ENCODE measurements at places on chromosomes 7 and 10.

- no peak for DNase-seq
Measured at GRCh38 chr7:27650283-27650682, 12.4 kb downstream of the HIBADH start.

- no peak for DNase-seq
Measured at GRCh38 chr10:131816941-131817700, 83.7 kb upstream of the PPP2R2D start.

- DNase-seq, result no peak
Measured at GRCh38 chr7:7562736-7563135, 3.9 kb upstream of the MIOS start.

DNA sequence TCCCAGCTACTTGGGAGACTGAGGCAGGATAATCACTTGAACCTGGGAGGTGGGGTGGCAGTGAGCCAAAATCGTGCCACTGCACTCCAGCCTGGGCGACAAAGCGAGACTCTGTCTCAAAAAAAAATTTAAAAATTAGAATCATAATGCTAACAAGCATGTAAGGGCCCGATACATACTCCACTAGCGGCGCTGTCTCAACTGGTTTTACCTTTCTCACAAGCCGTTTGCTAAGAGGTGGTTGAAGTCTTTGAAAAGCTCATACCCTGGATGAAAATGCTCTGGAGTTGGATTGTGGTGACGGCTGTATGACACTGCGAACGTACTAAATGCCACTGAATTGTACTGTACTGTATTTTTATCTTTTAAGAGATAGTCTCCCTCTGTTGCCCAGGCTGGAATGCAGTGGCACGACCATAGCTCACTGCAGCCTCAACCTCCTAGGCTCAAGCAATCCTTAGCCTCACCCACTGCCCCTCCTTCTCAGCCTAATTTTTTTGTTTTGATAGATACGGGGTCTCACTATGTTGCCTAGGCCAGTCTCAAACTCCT, 29.9 kb downstream of the SPOCK2 start:
- DNase-seq, result no peak

- DNase-seq, result no peak
Measured at GRCh38 chr10:79249186-79250121, 97.8 kb upstream of the PPIF start.

GRCh38 chr10:89543841-89544240, 8.4 kb upstream of the SLC16A12 start:
- DNase-seq, result no peak

- DNase-seq, result no peak
Measured at GRCh38 chr10:31709028-31709427, 219.6 kb downstream of the ARHGAP12 start.

- DNase-seq, result no peak
Measured at GRCh38 chr10:61760943-61761824, 98.5 kb downstream of the CABCOCO1 start.

- DNase-seq, result no peak
Measured at GRCh38 chr7:94374231-94374630, 20.5 kb upstream of the COL1A2 start.

DNA sequence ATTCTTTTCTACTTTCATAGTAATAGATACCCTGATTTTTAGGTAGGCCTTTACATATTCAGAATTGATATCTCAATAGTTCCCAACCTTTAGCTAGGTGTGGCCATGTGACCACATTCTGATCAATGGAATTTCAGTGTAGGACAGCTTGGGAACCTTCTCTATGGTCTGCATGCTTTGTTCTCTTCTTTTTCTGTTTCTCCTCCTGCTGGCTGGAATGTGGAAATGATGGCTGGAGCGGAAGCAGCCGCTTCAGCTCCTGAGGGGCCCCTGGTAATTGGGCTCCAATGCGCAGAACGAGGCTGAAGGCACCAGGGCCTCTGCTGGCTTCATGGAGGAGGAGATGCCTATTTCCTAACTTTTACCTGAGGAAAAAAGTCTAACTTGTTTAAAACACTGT, 152.6 kb downstream of the ZMYND11 start:
- no peak for DNase-seq

- peak; percentile 40 for DNase-seq
Measured at GRCh38 chr10:78543749-78544362, 510.2 kb downstream of the RPS24 start.

DNA sequence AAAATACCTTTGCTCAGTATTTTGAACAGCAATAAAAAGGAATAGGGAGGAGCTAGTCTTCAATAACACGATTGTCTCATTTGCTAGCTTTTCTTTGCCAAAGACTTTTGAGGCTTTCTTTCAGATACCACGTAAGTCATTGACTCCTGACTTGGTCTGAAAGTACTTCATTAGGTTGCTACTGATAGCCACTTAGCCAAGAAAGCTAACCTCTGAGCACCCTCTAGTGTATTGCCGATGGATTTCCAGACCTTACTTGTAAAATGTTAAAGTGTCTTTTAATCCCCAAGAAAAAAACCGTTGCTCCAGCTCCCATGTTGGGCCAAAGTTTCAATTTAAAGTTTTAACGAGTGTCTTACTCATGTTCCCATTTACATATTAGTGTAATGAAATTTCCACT, 63.4 kb upstream of the STRIP2 start:
- no peak for DNase-seq

DNA sequence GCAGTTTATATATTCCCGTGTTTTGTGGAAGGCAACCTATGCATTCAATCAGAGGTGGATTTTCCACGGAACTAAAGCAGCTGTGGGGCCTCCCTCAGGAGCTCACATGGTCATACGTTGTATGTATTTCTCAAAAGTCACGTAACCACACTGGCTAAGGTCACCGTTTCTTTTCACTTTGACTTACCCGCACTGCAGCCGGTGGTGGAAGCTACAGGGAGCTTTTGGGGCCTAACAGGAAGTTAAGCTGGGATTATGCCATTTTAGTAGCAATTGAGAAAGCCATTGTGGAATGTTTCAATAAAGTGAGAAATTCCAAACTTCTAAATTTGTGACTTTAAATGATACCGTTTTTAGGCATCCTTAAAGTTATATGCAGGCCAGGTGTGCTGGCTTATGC, 111.2 kb upstream of the KLF6 start:
- DNase-seq, result no peak

GRCh38 chr7:67825356-67825755, 828.7 kb downstream of the TYW1 start:
- DNase-seq, result no peak

DNA sequence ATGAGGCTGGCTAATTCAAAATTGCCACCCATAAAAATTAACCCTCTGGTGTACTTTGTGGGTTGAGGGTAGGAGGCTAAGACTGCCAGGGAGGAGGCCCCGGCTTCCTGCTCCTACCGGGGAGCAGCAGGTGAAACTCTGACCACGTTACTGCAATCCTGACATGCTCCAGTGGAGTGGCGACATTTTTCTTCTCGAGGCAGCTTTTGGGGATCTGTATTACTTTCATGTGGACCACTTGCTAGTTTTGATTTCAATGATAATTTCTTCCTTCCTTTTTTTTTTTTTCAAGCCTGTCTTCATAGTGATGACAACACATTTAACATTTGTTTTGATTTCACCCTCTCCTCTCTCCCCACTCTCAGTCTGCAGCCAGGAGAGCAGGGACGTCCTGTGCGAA, 14.6 kb downstream of the GATA3 start:
- DNase-seq, result no peak

- no peak for DNase-seq
Measured at GRCh38 chr10:30830315-30831230, 201.0 kb upstream of the LYZL2 start.

DNA sequence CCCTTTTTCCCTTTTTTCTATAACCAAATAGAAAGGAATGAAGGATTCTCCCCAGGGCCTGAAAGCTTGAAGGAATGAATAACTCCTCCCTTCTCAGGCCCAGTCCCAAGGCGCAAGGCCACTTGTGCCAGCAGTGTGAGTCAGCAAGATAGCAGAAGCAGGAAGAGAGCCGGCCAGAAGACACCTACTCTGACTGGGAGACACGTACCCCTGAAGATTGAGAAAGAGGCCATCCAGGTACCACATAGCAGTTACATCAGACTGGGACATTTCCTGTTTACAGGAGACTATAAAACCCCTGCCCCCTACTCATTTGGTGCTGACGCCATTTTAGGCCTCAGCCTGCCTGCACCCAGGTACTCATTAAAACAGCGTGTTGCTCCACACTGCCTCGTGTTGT, 65.5 kb downstream of the LRRC17 start:
- no peak for DNase-seq

GRCh38 chr7:159040146-159040545, 104.5 kb downstream of the VIPR2 start:
- no peak for DNase-seq

DNA sequence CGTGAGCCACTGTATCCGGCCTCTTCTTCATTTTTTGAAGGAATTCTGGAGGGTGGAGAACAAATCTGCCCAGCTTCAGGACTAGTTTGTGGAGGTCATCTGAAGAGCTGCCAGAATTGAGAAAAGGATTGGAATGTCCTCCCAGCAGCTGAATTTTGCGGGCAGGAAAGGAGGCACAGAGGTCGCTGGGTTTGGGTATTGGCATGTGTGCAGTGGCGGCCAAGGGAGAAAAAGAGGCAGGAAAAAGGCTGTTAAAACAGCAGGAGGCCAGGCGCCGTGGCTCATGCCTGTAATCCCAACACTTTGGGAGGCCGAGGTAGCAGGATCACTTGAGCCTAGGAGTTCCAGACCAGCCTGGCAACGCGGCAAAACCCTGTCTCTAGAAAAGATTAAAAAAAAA, 80.4 kb downstream of the HIP1 start:
- no peak for DNase-seq

DNA sequence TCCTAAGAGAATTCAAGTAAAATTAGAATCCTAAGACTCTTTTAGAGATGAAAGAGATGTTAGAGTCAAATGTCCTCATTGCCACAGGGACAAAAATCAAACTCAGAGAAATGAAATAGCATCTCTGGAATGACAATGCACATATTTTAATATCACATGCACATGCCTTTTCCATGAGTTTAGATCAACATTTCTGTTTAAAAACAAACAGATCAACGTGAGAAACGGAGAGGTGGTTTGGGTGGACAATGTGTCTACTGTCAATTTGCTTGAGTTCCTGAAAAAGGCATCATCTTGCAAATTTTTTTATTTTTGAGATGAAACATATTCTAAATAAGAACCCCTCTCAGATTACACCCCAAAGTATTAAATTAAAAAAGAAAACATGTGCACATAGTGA, 130.0 kb downstream of the CHRM2 start:
- no peak for DNase-seq

DNA sequence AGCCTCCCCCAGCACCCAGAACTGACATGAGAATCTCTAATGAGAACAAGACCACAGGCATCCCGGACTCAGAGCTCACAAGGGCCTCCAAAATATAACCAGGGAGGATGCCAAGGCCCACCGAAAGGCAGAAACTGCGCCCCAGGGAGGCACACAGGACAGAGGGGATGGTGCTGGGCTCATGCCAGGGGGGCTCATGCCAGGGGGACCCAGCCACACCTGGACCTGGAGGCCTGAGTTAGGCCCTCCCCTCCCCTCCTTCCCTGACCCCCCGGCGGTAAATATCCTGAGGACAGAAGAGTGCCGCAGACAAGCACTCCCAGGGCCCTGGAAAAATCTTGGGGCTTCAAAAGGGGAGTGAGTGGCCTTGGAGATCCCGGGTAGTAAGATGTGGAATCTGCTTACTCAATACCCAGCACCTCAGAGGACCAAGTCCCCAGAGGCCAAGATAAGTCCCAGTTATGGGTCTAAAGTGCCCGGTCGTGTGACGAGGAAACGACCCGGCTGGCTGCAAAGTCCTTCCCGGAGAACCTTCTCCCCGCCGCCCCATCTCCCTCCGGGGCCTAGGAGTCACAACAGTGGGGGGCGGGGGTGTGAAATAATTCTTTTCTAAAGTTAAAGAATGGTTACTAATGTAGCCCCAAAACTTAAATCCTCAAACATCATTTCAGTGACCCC, 11.9 kb downstream of the PDGFA start:
- no peak for DNase-seq

GRCh38 chr7:85478530-85478929, 291.7 kb upstream of the SEMA3D start:
- no peak for DNase-seq
